ENCODE measurements at places on chromosomes 5 and 9.

- no peak for DNase-seq
These were observed 37.2 kb upstream of the OTULIN start for GRCh38 chr5:14627270-14627669.

DNA sequence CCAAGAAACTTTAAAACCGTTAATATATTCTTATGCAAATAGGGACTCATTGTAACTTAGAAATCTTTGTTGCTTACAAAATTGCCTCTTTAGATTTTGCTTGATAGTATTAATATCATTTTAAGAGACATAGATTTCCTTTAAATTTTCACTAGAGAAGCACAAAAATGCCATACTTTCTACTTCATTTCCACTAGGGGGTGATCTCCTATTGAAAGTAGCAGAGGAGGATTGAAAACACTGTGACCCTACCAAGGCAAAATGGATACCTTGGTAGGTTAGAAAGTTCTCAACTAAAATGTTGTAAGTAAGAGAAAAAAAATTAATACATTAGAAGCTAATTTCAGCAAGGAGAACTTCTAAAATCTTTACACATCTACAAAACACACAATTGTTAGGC is 204.9 kb downstream of the CHSY3 start:
- peak; percentile 39 for DNase-seq

DNA sequence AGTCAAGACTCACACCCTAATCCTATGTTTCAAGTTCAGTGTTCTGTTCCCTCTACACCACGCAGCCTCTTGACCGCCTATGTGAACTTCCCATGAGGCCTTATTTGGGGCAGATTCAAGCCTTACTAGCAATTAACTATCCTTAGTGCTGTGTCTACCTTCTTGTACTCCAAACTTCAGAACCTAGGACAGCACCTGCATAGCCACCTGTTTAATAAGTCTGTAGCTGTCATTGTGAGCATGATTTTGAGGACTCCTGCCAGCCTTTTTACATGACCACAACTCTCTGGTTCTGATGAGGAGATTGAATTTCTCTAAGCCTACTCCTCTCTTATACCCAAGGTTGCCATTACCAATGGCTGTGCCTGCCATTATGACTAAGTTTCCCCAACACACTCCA is 50.8 kb upstream of the PCSK1 start:
- peak; percentile 61 for DNase-seq

GRCh38 chr9:133852431-133852830 is 114.3 kb upstream of the SARDH start:
- DNase-seq: no peak

GRCh38 chr9:134059188-134059641 is 8.6 kb downstream of the BRD3 start:
- DNase-seq: no peak

- no peak for DNase-seq
These were observed 67.8 kb downstream of the EFNA5 start for GRCh38 chr5:107602896-107603295.

DNA sequence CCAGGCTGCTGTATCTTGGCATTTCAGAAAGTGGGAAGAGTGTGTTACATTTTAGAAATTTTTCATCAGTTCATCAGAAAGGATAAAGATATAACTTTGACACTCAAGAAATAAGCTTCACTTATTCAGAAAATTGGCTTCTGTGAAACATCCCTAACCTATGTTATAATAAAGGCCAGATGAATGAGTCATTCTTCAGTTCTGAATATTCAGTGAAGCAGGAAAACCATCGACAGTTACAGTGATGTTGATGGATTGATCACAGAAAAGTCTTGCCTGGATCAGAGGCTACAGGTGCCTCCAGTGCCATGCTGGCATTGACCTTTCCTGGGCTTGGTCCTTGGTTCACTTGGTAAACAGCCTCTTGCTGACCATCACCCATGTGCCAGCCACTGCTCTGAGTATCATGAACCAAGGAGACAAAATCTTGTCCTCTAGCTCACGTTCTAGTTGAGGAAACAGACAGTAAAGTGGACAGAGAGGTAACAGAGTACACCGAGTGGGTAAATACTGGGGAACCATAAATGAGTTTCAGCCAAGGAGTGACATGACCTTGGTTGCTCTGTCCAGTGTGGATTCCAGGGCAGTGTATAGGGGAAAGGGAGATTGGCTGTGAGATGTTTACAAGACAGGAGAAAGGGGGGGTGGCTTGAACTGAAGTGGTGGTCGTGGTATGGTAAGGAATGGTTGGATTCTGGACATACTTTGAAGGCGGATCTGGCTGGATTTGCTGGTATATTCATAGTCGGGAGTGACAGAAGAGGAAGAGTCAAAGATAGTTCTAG is 98.6 kb downstream of the AMBP start:
- DNase-seq: peak; percentile 35

DNA sequence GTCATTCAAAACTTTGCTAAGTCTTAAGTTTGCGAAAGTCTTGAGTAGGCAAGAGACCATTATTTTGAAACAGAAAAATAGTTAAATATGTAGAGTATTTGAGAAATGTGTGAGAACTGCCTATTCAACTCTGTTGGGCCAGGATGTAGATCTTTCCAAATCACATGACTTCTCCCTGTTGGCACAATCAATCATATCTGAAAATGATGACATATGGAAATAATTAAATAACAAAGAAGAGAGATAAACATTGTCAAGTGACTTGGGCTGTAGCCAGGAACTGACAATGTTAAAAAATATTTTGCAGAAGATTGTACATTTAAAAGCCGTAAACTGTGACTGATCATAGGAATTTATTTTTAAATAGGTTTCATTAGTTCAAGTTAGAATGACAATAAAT is 104.6 kb upstream of the IL6ST start:
- peak; percentile 88 for DNase-seq

DNA sequence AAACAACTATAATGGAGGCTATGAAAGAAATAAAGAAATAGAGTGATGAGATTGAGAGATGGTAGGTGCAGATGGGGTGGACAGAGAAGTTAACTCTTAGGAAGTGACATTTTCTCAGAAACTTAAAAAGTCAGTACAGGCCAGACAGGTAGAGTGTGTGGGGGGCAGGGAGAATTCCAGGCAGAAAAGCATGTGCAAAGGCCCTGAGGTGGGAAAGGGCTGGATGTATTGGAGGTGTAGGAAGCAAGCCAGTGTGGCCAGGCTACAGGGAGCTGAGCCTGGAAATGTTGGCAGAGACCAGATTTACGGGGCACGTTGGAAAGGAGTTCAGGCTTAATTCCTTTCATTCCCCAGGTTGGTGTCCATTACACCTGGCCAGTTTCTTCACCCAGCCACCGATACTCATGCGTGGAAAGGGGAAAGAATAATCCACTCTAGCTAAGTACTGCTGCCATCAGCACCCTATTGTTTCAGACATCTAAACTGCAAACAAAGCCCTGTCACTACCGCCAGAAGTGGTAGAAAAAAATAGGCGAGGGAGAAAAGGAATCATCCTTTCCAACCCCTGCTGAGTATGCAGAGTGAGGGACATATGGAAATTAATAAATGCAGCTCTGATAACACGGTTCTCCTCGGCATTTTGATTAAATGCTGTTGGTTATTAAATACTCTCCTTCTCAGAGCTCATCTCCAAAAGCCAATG is 116.8 kb upstream of the GPR151 start:
- no peak for DNase-seq

DNA sequence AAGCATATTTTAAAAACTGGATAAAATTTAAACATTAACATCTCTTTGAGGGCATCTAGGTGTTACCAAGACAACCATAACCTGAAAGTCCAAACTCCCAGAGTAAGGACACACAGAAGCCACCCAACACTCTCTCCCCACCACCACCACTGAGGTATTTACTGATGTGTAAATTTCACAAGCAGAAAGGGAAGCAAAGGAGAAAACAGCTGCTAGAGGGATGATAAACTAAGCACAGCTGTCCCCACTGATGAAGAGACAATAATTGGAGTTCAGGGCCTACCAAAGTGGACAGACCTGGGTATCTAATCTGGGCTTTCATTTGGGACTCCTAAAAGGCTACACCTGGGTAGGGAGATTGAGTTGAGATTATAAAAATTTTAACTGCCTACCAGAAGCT is 63.6 kb downstream of the FRMD3 start:
- no peak for DNase-seq
